Hematopoietic multipotent progenitor cell treated with erythropoietin and hydrocortisone succinate and interleukin-3 and kit ligand, for 8 days (in vitro differentiated cells): ENCODE measurements at places on chromosomes 5 and 9.

DNA sequence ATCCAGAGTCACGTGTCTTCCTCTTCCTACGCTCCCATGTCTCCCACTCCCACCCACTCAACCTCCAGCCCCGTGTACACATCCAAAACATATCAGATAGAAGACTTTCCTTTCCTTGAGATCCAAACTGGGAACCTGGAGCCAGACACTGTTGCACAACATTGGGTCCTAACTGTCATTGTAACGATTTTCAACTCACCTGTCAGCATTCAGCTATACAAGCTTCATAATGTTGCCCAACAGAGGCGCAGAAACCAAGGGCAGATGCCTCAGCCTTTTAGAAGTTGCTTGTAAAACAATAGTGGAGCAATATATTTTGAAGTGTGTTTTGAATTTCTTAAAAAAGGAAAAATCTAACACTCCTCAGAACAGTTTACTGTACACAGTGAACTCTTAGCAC, 84.9 kb upstream of the GLIS3 start:
- no peak for DNase-seq

DNA sequence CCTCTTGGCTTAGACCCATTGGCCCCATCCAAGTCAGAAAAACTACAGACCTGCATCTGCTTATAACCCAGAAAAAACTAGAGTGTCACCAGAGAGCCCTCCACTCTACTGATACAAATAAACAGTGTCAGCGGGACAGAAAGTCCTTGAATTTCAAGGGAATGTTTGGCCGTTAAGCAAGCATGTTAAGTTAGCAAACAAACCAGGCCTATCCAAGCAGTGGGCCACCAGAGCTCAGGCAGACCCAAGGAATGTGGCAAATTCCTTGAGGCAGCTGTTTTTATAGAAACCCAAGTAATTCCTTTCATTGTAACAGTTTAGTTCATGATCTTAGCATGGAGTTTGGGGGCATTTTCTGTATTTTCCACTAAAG, 70.9 kb downstream of the PRLR start:
- DNase-seq: no peak

- no peak for DNase-seq
Measured at GRCh38 chr9:36276781-36277181, 18.5 kb upstream of the GNE start.

DNA sequence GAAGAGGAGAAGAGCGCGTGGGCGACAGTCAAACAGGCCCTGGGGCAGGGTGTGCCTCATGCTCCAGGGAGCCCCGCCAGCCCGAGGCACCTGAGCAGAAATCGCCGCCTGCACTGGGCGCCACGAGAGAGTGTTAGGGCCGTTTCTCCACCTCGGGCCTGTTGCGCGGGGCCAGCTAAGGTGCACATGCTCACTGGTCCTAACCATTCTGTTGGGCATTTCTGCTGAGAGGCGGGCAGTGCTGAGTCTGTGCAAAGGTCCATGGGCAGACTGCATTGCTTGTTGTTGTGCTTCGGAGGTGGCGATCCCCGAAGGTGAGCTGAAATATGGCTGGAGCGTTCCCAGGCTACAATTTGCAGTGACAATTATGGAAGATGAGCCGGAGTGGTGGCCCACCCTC, 367.8 kb upstream of the SPATA31A5 start:
- DNase-seq: no peak

DNA sequence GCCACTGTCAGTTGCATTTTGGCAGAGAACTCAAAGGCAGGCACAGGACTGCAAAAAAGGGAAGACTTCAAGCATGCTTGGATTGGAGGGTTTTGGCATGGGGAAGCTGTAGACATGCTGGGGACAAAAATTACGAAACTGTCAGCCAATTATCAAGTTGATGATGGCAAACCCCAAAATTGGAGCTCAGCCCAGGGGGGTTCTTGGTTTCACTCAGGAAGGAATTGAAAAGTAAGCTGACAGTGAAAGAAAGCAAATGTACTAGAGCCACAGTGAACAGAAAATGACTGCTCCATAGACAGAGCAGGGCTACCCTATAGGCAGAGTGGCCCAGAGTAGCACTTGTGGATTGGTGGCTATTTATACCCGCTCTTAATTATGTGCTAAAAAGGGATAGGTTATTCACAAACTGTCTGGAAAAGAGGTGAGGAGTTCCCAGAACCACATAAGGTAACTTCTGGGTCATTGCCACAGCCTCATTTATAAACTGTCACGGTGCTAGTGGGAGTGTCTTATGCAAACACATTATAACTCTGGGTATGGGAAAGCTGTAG, 14.6 kb upstream of the CFAP95 start:
- no peak for DNase-seq

DNA sequence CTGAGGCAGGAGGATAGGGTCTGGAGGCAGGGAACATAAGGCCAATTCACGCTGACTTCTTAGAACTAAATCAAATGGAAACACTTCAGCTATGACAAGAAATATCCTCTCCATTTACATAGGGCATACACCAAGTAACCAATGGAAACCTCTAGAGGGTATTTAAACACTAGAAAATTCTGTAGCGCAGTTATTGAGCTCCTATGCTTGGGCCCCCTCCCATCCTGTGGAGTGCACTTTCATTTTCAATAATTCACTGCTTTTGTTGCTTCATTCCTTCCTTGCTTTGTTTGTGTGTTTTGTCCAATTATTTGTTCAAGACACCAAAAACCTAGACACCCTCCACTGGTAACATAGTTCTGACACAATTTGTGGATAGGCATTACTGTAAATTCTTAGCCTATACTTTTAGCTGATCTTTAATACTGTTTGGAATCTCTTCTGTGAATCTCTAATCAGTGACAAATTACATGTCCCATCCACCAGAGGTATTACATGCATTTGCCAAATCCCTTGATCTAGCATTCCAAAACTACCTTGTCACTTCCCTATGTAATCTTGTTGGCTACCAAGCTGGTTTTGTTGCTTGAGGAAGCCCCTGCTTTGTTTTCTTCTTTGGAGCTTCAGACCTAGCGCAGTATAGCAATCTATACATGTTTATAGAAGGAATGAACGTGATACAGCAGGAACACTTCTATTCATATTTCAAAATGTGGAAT, 61.6 kb downstream of the ST8SIA4 start:
- DNase-seq: no peak

DNA sequence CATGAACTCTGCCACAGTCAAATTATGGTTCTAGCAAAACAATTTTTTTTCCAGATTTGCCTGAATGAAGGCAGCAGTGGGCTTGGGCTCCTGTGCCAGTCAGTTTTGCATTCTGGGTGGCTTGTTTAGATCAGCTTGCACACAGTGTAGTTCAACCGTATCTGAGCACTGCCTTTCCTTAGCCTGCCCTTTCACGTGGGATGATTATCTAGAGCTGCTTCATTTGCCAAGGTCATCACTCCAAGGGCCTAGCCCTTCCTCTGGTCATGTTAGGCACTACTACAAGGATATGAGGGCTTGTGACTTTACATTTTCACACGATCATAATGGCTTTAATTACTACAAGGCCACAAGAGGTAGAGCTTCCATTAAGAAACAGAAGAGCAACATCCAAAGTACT, 150.6 kb upstream of the EFNA5 start:
- no peak for DNase-seq

- DNase-seq: peak; percentile 60
Measured at GRCh38 chr9:84397151-84397728, 56.7 kb upstream of the SLC28A3 start.

DNA sequence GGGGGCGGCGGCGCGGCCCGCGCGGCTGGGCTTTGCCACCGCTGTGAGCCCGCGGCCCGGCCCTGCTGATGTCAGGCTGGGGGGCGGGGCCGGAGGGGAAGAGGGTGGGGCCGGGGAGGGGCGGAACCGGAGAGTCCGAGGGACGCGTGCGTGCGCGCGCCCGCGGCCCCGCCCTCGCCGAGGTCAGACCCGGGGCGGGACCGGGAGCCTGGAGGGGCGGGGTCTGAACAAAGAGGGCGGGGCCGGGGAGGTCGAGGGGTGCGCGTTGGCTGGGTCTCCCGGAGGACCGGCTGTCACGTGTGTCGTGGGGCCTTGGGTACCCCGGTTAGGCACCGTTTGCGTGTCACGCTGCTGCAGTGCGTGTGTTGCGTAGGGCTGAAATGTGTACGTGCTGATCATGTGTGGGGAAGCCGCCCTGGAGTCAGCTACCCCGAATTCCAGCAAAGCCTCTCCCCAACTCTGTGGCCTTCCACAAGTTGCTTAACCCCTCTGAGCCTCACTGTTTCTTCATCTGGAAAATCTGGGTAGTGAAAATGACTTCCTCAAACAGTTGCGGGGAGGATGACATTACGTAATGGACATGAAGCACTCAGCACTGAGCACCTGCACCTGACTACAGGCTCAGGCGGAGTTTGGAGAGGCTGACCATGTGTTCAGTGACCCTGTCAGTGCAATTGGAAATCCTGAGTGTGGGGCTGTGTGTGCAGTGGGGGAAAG, at the start of gene RALGDS:
RALGDS (minus strand) TSS at position 43 of the 717 bp plus-strand sequence. CDS start 86 bp downstream, outside the sequence.
- DNase-seq: peak; percentile 81

DNA sequence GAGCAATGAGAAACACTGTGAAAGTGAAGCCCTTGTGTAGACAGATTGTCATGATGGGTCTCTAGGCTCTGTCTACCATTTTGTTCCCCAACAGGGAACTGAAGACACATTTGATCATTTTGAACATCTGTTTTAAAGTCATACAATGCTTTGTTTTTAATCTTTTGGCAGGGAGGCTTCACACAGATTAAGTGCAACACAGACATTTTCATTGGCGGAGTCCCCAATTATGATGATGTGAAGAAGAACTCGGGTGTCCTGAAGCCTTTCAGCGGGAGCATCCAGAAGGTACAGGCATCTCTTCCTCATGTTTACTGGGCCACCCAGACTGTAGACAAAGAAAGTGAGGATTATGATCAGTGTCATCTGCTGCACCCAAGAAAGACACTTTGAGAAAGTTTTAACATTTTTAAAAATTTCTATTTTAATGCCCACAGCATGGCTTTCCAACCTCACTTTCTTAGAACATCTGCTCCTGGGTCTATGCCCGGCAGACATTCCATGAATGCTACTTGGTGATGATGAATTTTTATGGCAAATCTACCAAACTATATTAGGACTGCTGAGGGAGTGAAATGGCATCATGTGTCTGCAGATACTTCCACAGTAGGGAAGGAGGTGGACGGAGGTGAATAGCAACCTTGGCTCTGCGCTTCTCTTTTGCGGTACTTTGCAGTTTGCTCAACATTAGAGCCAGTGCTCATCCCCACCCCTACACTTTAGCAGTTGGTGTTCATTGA, 121.3 kb downstream of the LIFR start:
- DNase-seq: no peak

DNA sequence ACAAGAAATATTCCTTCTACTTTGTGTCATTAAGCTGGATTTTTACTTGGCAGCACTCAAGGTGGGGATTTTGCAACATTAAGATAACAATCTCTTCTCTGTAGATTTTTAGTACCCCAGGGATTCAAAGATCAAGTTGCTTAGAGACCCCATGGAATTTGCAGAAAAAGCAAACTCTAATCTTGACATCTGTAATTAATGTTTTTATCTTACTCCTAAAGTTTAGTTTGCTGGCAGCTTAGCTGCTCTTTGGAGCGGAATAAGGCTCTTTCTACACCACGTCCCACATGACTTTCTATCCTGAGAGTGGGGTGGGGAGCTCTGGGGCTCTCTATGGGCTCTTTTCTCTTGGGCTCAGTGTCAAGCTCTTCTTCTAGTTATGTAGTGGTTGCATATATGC, 21.7 kb upstream of the SPDL1 start:
- DNase-seq: no peak

GRCh38 chr5:141618030-141618803, 583 bp downstream of the DIAPH1 start:
- DNase-seq: peak; percentile 56

- DNase-seq: no peak
Measured at GRCh38 chr5:166979307-166979895, 1312.0 kb upstream of the WWC1 start.

- no peak for DNase-seq
Measured at GRCh38 chr9:98071737-98072136, 15.2 kb downstream of the NANS start.

DNA sequence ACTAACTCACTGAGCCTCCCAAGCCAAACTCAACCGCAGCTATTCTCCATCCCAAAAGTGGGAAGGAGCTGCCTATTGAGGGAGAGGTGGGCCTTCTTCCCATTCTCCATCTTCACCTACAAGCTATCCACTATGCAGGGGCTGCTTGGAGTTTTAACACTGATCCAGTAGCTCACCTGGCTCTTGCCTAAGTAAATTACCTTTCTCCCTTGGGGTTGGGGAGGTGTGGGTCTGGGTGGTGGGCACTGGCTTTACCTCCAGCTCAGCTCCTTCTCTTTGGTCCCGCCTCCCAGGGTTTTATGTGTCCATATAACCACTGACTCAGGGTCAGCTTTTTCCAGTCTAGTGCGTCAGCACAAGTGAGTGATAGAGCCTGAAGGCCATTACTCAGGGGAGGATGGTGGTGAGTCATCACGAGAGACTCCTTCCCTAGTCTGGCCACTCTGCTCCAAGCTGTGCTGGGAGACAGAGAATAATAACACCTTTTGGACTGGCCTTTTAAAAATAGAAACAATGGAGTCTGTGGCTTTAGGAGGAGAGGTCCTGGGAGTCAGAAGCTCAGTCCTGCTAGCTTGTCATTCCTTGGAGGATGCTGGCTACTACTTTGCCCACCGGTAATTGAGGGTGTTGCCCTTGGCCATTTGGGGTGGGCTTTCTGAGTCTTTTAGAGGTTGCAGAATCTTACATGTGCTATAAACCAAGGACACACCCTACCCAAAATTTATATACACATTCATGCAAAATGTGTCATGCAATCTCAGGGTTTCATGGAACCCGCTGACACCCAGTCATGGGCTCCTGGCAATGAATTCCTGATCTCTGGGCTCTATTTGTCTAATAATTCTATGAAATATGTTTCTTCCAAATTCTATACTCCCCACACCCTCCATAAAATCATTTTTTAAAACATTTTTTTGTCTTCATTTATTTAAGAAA, 35.6 kb upstream of the ATP6V1G1 start:
- DNase-seq: no peak

DNA sequence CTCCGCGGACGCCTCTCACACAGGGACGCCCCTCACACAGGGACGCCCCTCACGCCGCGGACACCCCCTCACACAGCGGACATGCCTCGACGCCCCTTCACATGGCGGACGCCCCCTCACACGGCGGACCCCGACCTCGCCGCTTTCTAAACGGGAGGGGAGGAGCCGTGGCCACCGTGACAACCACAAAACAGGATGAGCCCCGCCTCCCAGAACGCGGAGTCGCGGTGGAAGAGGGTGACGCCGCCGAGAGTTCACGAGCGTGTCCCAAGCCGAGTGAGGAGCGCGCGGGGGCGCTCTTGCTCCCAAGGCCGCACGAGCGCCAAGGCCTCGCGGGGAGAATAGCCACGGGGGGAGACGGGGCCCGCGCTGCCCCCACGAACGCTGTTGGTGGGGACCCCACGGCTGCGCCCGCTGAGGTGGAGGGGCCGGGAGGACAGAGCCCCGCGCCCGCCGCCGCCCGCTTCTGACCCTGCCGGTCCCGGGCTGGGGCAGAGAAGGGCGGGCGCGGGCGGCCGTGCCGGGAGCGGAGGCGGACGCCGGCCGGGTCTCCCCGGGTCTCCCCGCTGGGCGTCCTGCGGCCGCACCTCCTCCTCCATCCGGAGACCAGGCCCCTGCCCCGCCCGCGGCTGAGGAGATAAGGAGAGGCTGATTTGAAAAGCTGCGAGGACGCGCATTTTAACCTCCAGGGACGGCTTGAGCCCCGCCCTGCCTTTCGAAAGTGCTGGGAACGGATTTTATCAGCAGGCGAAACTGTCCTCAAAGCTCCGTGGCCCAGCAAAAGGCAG, 3.9 kb upstream of the NKD2 start:
- peak; percentile 71 for DNase-seq

- DNase-seq: no peak
Measured at GRCh38 chr9:1871626-1872419, 143.3 kb upstream of the SMARCA2 start.
